ENCODE measurements at places on chromosomes 2 and 18.
A peak's percentile ranks its signal among the peaks of the same experiment; 100 is the strongest.

DNA sequence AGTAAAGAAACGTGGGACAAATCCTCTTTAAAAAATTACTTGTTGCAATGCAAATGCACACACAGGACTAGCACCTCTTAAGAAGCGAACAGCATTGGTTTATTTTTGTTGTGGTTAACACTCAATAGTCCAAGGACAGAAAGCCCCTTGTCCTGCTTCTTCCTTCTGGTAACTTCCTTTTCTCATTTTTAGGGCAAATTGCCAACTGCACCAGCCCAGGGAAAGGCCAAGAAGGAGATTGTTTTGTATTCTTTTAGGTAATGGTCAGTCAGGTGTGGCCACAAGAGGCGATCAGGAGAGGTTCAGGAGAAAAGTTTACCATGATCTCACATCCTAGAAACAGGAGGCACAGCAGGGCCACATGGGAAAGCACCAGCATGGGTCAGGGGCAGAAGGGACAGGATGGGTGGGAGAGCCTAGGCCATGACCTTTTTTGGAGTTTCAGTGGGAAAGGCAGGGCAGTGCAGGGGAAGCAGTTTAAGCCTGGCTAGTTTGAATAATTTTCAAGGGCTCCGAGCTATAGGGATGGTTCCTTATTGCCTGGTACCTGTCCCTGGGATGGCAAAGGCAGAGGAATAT, 73.0 kb downstream of the CHRNA1 start:
- no peak for DNase-seq

- no peak for DNase-seq
Measured at GRCh38 chr2:62010632-62011256, 105.3 kb downstream of the COMMD1 start.

DNA sequence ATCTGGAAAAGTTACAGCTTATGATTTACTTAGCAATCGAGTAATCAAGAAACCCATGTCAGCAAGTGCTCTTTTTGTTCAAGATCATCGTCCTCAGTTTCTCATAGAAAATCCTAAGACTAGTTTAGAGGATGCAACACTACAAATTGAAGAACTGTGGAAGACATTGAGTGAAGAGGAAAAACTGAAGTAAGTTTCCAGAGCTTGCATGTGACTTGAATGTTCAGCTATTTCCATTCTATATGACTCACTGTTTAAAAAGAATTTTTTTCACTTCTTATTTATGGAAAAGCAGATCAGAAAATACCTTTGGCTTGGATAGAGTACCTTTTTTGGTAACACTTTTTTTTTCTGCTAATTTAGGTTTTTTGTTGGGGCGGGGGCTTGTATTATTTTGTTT, 70.7 kb downstream of the PMS1 start:
- DNase-seq: no peak

DNA sequence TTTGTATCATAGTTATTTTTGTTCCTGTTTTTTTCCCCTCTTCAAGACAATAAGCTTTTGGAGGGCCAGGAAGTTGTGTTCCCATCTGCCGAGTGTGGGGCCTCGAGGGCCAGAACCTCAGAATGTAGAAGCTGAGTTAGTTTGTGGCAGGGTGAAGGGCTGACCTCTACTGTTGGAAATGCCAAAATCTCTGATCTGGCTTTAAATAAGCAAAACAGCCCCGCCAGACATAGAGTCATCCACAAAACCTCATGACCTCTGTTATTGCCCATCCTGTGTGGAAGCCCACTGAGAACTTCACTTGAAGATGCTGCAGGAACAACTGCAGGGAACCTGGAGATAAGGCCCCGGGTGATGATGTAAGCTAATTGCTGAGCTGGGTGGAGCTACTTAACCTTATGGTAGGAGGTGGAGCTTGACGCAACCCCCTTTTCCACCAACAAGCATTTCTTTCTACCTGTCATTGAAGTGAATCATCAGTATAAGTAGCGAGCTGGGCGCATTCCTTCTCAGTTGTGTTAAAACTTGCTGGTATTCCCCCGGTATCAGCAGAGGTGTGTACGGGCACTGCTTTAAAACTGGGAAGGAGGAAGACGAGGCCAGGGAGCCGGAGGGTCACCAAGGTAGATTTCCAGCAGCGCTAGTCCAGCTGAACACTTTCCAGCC, 177.2 kb downstream of the NEDD4L start:
- DNase-seq: no peak

GRCh38 chr18:43780782-43781340, 503.6 kb upstream of the SYT4 start:
- DNase-seq: no peak

- DNase-seq: no peak
Measured at GRCh38 chr2:108385411-108386071, 7.8 kb downstream of the SULT1C4 start.

DNA sequence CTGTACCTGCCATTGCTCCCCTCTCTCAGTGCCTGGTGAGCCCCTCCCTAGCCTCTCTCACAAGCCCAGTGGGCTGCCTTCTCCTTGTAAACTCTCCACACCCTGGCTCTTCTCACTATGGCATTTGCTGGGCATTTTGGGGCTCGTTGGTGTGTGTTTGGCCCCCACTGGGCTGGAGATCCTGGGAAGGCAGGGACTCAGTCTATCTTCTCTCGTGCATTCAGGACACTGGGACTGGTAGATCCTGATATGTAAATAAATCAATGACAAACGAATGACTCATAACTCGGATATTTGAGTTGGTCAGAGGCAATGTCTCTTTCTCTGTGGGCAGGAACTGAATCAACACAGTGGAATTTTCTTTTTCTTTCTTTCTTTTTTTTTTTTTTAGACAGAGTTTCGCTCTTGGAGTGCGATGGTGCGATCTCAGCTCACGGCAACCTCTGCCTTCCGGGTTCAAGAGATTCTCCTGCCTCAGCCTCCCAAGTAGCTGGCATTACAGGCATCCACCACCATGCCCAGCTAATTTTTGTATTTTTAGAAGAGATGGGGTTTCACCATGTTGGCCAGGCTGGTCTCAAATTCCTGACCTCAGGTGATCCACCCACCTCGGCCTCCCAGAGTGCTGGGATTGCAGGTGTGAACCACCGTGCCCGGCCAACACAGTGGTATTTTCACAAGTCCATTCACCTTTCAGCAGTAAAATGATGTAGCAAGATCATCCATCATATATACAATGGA, 144.6 kb upstream of the SPRED2 start:
- no peak for DNase-seq

DNA sequence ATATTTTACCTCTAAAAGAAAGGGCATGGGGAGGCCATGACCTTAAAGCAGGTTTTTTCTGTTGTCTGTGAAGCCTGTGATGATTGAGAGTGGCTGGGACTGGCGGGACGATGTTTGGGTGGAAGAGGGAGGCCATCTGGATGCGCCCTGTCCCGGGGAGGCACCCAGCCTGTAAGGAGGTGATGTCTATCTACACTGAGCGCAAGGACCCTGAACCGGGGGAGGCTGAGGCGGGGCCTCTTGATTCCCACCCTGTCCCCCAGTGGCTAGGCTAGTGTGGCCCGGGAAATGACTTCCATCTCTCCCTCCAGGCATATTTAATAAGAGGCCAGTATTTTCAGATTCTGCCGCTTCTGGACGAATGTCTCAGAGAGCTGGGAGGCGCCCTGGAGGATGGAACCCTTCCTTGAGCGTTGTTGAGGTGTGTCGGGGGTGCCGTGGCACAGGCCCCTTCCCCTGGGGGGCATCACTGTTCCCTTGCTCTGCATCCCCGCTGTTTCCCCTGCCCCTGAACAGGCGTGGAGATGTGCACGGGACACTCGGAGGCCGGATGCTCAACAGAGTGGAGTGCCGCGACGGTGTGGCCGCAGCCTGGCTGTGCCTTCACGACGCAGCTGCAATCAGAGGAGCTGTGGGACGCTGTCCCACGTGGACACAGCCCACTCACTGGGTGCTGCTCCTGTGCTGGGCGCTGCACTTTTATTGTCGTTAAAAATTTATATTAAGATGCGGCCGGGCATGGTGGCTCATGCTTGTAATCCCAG, 185.4 kb downstream of the LDLRAD4 start:
- DNase-seq: no peak

DNA sequence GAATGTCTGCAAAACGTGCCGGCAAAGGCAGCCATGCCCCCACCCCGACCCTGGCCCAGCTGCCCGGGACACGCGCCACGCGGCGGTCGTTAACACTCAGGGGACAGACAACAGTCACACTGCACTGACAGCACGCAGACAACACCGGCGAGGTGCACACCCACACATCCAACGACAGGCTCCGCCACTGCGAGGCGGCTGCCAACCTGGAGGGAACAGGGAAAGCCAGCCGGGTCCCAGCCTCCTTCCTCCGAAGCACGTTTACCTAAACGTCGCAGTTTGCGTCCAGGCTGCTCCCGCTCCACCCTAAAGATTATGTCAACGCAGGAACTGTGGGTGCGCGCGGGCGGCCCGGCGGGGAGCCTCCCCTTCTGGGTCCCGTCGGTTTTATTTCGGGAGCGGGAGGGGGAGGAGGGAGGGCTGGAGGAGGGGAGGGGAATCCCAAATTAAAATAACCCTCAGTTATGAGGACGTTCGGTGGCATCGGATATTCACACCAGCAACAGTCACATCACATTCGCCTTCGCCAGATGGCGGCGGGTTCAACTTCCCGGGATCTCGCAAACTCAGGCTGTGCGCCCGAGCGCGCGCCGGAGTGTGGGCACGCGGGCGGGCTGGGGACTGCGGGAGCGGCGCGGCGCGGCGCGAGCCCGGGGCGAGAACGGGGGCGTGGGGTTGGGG, 644 bp downstream of the PTGR3 start:
- DNase-seq: peak; percentile 35

All from NCI-H748 treated with DMSO at 0.1 percent for 48 hours (cell line).